ENCODE measurements at places on chromosomes 13 and 19. TPM values are rescaled to one million over a fixed set of nuclear protein-coding genes. Genes with fewer than 3 reads are reported as not detected.
A peak's percentile ranks its signal among the peaks of the same experiment; 100 is the strongest.

DNA sequence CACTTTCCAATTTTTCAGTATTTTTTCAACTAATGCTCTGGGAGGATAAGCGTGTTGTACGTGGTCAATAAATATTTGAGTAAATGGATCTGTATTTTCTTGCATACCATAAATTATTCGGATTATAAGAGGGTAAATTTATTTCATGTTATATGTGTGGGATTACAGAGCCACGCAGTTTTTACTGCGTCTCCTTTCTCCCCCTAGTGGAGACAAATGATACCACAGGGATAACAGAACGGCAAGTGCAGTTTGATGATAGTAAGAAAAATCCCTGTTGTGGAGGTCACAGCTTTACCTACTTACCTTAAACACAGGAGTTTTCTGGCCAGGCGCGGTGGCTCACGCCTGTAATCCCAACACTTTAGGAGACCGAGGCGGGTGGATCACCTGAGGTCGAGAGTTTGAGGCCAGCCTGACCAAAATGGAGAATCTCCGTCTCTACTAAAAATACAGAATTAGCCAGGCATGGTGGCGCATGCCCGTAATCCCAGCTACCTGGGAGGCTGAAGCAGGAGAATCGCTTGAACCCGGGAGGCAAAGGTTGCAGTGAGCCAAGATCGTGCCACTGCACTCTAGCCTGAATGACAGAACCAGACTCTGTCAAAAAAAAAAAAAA is 16.8 kb downstream of the MBD3L2B start:
- peak; percentile 31 for DNase-seq

DNA sequence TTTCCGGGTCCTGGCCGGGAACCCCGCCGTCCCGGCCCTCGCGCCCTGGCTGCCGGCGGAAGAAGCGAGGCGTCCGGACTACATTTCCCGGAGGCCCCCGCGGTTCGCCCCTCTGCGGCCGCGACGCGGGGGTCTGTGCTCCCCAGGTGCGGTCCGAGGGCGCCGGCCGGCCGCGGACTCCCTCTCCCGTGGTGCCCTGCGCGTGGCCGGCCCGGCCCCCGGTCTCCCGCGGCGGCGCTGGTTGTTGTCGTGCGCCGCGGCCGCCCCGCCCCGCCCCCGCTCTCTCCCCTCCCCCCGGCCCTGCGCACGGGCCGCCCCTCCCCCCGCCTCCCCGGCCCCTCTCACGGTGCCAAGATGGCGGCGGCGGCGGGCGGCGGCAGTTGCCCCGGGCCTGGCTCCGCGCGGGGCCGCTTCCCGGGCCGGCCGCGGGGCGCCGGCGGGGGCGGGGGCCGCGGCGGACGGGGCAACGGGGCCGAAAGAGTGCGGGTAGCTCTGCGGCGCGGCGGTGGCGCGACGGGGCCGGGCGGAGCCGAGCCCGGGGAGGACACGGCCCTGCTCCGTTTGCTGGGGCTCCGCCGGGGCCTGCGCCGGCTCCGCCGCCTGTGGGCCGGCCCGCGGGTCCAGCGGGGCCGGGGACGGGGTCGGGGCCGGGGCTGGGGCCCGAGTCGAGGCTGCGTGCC is at the start of gene KMT2B:
KMT2B (plus strand) TSS at position 339 of the 680 bp plus-strand sequence; CDS start at position 355, 16 bp downstream.
- DNase-seq, result no peak

DNA sequence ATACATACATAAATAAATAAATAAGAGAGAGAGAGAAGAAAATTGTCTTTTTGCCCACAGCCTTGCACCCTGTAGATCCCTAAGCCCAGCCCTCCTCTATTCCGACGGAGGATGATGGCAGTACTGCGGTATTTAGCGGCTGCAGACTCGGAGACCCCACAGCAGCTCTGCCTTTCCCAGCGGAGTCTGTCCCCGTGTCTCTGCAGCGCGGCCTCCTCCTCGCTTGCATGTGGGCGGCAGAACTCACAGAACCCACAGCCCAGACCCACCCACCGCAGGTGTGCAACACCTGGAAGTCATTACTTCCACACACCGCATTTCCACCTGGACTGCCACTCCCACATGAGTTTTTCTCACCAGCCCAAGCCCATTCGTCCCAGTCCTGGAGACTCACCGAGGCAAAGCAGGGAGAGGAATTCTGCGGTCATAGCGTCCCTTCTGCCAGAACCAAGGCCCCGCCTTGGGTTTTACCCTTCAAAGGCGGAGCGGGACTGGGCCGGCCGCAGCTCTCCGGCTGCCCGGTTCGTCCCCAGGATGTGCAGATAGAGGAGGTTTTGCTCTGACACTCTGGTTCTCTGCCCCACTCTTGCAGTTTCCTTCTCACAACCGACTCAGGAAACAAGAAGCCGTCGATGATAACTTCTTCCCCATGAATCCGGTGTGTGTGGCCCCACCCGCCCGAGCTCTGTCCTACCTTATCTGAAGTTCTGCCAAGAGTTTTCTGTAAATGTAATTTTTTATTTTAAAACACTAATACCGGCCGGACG is at the start of gene VSTM1:
VSTM1 (minus strand) TSS at position 548 of the 767 bp plus-strand sequence; CDS start at position 428, 120 bp downstream.
- DNase-seq, result no peak

- DNase-seq, result no peak
Observed at GRCh38 chr19:49064768-49065611, at the start of gene NTF4. TSS of gene NTF4 (minus strand) at chr19:49064818. CDS start at chr19:49061997, 2,821 bp downstream.

DNA sequence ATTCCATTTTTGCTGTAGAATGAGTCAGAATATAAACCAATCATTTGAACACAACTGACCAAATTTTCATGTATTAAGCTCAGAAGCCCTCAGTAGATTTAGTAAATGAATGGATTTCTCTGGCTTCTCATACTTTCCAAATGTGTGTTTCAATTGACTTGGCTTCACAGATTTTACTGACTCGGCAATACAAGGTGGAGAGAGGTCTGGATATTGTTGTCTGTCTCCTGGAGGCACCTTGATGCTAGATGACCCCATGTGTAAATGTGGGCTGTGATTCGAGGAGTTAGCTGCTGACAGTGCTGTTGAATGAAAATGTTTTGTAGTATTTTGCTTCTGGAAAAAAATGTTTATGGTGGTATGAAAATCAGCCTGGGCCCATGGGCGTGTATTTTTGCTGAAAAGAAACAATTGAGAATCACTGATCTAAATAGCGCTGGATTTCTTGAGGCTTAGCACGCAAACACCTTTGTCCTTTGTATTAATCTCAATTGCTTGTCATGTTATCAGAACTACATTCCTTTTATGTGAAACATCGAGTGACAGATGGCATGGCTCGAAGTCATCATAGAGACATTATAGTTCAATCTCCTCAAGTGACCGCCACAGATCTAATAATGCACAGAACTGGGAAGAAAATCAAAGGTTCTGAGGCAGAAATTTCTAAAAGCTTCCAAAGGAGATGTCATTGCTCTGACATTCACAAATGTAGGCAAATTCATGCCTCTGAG is 41.2 kb upstream of the UBAC2 start:
- no peak for DNase-seq

DNA sequence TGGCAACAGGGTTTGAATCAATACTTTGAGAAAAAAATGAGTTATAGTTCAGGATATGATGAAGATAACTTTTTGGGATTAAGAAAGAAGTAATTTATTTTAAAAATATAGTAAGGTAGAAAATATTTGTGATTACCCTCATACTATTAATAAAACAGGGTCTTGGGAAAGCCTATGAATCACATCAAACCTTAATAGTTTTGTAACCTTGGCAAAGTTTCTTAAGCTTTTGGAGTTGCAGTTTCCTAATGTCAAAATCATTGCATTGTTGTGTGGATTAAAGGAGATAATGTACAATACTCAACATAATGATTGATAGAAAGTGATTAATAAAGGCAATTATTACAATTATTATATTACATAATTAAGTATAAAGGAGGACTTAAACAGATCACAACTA is 149.0 kb downstream of the LMO7 start:
- DNase-seq, result no peak

DNA sequence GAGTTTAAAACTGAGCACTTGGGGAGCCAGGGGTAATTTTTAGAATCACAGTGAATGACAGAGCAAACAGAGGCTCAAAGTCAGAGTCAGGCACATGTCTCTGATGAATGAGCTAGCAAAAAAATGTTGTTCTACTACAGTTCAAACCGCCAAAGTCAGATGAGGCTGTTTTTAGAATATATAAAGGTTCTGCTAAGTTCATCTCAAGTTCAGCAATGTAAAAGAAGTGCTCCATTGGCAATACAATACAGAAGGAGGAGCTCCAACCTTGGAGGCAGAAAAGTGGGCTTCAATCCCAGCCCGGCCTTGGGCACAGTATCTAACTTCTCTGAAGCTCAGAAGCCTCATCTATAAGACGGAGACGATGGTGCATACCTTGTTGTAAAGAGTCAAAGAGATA is 70.1 kb upstream of the IPO5 start:
- no peak for DNase-seq

- no peak for DNase-seq
Observed at GRCh38 chr13:94323764-94324758, 155.4 kb downstream of the DCT start.

DNA sequence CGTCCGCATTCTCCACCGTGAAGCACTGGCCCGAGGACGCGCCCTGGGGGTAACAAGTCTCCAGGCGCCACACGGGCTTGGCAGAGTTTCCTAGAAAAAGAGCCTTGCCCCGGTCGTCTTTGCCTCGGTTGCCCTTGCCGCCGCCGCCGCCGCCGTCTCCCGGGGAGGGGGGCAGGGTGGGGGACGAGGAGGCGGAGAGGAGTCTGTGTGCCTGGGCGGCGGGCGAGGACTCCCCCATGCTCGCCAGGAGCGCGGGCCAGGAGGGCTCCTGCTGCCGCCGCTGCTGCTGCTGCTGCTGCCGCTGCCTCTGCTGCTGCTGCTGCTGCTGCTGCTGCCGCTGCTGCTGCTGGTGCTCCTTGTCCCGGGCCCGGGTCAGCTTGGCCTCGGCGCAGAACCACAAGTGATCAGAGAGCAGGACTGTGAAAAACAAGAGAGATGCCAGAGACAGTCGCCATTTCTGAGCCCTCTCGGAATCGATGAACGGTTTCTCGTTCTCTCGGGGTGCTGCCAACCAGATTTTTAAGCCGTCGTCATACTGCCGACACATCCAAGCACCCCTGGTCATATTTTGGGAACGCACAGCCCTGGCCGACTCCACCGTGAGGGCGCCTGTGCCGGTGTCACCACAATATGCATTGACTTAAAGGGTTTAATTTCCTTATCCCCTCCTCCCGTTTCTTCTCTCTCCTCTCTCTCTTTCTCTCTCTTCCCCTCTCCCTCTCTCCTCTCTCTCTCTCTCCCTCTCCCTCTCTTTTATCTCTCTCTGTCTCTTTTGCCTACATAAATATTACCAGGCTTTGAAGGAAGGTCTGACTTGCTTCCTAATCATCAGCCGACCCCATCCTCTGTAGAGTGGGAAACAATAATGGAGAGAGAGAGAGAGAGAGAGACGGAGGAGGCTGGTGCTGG is 349.1 kb downstream of the LIG4 start:
- DNase-seq, result no peak

DNA sequence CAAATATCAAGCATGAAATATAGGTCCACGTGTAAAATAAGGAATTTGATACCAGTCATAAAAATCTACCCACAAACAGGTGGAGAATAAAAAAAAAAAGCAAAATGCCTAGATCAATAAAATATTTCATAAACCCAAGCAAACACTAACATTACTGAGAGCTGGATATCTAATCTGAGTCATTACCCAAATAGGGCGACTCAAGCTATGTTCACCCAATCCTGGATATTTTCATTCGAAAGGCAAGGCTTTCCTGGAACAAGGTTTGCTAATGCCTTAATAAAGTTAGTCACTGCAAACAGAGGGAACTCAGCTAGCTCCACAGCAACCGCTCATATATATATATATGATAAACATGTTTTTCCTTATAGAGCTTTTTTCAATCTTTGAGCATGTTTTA is 33.5 kb upstream of the TM9SF2 start:
- no peak for DNase-seq

DNA sequence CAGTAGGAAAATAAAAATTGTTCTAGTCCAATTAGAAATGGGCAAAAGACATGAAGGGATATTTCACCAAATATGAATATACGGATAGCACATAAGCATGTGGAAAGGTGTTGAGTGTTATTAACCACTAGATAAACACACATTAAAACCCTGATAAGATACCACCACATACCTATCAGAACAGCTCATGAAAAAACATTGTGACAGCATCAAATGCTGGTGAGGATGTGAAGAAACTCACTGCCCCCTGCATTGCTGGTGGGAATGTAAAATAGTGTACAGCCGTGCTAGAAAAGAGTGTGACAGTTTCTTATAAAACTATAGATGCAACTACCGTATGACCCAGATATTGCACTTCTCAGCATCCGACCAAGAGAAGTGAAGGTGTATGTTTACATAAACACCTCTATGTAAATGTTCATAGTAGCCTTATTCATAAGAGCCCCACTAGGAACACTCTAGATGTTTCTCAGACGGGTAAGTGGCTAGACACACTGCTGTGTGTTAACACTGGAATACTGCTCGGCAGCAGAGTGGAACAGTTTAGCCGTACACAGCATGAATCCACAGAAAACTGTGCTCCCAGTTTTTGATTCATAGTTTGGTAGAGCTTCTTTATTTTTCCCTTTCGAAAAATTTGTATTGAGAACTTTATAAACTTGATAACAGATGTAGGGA is 321.1 kb downstream of the MYO16 start:
- no peak for DNase-seq

- DNase-seq, result no peak
Observed at GRCh38 chr19:44943801-44944249, 1.8 kb downstream of the APOC4 start.

GRCh38 chr19:57900311-57900710 is 11.5 kb upstream of the ZNF814 start:
- DNase-seq, result no peak

DNA sequence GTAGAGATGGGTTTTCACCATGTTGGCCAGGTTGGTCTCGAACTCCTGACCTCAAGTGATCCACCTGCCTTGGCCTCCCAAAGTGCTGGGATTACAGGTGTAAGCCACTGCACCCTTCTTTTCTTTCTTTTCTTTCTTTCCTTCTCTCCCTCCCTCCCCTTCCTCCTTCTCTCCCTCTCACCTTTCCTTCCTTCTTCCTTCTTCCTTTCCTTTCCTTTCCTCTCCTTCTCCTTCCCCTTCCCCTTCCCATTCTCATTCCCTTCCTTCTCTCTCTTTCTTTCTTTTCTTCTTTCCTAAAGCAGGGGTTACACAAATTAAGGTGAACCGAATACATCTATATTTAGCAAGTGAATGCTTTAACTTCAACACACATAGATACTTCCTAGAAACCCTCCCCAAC is 58.0 kb upstream of the URI1 start:
- no peak for DNase-seq

The AXL gene
- total RNA-seq, result 5.8 TPM

The DACH1 gene
- 0.51 TPM for total RNA-seq

The ELAVL3 gene
- not detected for total RNA-seq

The PTPRS gene
- 20.5 TPM for total RNA-seq

The AP2A1 gene
- total RNA-seq, result 73.5 TPM

The FXYD3 gene
- total RNA-seq, result not detected

The SULT2A1 gene
- total RNA-seq, result not detected
